ENCODE measurements at places on chromosomes 1 and 21.

DNA sequence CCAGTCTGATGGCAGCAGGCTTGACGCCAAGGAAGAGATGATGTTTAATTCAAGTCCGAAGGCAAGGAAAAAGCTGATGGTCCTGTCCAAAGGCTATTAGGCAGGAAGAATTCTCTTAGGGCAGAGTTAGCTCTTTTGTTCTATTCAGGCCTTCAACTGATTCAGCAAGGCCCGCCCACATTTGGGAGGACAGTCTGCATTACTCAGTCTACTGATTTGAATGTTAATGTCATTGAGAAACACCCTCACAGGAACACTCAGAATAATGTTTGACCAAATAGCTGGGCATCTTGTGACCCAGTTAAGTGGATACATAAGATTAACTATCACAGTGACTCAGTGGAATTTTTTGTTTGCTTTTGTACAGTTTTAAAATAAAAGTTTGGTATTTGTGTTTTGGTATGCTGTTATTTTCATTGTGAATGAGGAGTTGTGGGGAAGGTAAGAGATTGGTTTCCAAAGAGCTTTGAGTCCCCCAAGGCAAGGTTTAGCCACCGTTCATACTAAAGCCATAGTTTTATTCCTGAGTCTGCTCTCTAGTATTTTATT, 1.7 kb upstream of the ZNF691 start:
- no peak for ATAC-seq

DNA sequence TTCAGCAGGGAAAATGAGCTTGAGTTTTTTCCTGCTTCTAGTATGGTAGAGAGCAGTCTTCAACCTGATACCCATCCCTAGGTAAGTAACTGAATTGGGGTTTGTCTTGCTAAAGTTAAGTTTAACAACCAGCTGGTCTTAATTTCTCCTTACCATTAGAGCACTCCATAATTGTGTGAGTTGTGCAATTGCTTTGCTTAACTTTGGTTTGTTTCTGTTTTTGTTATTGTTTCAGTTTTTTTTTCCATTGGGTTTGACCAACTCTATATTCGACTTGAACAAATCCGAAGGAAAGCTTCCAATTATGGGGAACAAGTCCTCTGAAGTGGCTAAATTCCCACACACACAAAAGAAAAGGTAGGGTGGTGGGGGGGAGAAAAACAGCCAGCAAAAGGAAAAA, 641.1 kb downstream of the PLA2G4A start:
- ATAC-seq = no peak

DNA sequence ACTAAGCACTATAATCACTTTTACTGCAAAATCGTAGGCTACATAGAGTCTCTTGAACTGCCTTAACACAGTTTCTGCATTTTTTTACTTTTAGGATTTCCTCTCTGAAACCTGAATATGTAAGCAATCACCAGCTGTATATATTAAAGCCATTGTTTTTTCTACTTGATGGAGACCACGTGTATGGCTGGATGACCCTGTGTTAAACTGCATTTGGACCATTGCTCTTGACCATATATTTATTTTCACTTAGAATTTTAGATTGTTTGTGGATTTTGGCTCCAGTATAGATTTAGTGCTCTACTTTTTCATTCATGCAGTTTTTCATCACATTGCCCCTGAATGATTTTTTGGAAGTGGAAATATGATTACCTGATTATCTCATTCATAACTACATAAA, 320.5 kb upstream of the SGIP1 start:
- ATAC-seq = no peak

DNA sequence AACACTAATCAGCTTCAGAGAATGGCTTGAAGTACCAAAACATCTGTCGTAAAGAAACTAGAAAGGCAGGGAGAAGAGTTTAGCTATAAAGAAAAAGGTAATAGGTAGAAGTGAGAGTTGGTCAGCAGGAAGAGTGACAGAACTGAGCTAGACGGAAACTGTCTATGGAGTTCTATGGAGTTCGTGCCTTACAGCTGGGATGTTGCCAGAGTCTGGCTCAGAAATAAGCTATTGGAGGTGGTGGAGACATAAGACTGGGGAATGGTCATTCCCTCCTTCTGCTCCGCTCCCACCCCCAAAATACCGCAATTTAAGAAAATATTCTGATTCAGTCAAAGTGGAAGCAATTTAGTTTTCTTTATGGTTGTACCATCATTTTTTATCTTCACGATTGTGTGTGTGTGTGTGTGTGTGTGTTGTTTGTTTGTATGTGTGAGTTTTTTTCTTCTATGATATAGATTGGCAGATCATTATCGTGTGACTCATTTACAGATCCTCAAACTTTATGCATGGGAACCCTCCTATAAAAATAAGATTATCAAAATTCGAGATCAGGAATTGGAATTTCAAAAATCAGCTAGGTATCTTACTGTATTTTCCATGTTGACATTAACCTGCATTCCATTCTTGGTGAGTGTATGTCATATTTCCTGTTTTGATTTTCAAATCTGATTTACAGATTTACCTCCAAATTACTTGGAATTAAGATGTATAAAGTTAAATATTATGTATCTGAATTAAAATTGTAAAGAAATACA, 79.0 kb downstream of the HSPA13 start:
- no peak for ATAC-seq

- no peak for ATAC-seq
These were observed 162.6 kb downstream of the GRIK1 start for GRCh38 chr21:29777160-29777559.

GRCh38 chr1:155196893-155197638, 10.6 kb downstream of the THBS3 start:
- no peak for ATAC-seq

DNA sequence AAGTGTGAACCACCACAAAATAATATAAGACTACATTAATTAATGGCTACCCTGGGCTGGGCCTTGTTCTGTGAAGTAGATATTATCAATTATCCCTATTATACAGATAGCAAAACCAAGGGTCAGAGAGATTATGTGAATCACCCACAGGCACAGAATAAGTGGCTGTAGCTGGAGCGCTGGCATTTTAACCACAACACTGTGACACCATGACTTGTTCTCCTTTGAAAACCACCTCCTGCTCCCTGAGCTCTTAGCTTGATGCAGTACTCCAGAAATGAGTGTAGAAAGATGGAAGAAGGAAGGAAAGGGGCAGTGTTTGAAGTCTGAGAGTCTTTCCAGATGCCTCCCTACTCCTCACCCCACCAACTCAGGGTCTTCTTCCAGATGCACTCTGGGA, 29.5 kb upstream of the JUN start:
- ATAC-seq = no peak

- ATAC-seq = peak; percentile 28
These were observed 804.1 kb downstream of the USP25 start for GRCh38 chr21:16533692-16534407.

- ATAC-seq = no peak
These were observed 8.7 kb downstream of the SDHB start for GRCh38 chr1:17045150-17045549.

- no peak for ATAC-seq
These were observed 2.4 kb downstream of the ACKR1 start for GRCh38 chr1:159207080-159207479.

- no peak for ATAC-seq
These were observed 14.6 kb downstream of the C1orf198 start for GRCh38 chr1:230853731-230854130.

- no peak for ATAC-seq
These were observed 9.5 kb downstream of the NOS1AP start for GRCh38 chr1:162079030-162079429.

- no peak for ATAC-seq
These were observed 20.9 kb downstream of the PIK3CD start for GRCh38 chr1:9672444-9672843.

DNA sequence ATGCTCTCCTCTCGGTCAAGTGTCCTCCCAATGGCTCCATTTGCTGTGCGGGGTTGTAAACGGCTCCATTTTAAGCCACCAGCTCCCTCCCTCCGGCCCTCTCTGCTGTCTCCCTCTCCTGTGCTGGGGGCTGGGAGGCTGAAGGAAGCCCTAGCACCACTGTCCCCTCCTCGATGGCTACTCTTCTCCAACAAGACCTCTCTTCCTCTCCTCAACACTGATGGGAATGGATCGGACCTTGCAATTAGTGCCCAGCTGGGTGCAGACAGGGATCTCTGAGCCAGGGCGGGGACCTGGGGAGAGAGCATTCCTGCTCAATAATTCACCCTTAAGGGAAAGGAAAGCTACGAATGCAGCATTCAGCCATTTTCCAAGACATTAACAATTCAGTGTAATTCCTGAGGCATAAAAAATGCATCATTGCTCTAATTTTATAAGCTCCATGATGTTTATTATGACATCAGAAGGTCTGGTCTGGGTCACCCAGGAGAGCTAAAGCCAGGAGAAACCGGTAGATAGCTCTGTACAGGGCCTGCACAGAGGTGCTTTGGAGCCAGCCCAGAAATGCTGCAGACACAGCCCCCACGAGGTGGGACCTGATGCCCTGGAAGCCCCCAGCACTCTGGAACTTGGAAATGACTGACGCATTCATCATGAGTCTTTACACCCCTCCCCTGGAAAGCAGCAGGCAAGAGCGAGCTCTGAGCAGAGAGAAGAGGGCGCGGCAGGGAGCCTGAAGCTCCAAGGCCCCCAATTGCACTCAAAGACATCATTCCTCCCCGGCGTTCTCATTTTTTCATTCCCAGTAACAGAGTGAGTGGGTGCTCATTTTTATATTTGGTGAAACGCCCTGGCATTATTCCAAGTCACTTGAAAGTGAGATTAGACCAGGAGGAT, 76.2 kb upstream of the VAMP3 start:
- no peak for ATAC-seq

GRCh38 chr21:25635310-25635709, 3.7 kb upstream of the JAM2 start:
- ATAC-seq = no peak

- ATAC-seq = no peak
These were observed 1.4 kb downstream of the INSRR start for GRCh38 chr1:156857532-156857931.

DNA sequence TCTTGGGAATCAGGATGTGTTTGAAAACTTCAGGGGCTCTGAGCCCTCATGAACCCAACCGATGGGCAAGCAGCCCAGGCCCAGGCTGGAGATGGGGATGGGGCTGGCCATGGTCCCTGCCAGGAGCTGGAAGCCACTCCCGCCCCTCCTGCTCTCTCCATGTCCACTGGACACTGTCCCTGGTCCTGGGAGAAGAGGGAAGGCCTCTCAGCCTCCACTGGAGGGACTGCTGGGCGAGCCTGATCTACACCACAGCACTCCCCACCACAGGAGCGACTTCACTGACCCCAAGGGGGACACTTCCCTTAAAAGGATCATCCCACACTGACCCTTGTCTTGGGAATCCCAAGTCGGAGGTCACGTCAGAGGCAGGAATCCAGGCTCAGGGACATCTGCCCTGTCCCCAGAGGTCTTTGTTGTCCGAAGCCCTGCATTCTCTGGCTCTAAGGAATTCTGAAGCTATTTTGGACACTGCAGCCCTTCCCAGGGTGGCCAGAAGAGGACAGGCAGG, 16.9 kb upstream of the COL18A1 start:
- 0 out of 3 replicates have a peak, but pooled peaks have one; percentile 17 for ATAC-seq

GRCh38 chr1:204461331-204462228, 33.0 kb downstream of the PIK3C2B start:
- ATAC-seq = no peak

- peak; percentile 91 for ATAC-seq
These were observed at the start of gene SLC2A1 for GRCh38 chr1:42958488-42959319. SLC2A1 (minus strand) TSS chr1:42958868; CDS start chr1:42958651, 217 bp downstream.

DNA sequence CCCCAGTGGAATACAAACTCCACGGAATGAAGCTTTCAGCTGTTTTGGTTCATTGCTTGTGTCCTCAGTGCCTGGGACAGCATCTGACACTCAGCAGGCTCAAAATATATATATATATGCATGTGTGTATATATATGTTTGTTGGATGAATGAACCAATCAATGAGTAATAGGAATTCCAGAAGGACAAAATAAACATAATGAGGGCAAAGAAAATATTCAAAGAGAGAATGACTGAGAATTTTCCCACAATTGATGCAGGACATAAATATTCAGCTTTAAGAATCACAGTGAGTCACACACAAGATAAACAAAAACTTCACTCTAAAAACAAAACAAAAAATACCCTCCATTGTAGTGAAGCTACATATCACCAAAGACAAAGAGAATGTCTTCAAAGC, 64.0 kb downstream of the CHD5 start:
- no peak for ATAC-seq

- ATAC-seq = no peak
These were observed 38.3 kb downstream of the ELAPOR1 start for GRCh38 chr1:109152196-109152595.

DNA sequence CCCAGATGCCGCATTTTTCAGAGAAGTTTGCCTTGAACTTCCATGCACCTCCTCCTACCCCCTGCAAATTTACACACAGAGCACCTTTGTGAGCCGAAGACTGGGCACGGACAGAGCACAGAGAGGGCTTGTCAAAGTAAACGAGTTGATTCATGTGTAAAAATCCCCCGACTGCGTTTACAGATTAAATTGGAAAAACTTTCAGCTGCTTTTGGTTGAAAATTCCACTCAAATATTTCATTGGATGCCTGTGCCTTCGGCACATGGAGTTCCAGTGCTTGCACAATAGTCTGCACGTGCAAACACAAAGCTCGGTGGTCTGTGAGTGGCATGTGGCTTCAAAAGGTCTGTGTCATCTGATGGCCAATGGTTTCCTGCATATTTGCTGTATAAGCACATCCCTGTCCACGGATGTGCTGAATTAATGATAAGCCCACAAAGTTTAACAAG, 177.5 kb downstream of the SETD4 start:
- no peak for ATAC-seq

DNA sequence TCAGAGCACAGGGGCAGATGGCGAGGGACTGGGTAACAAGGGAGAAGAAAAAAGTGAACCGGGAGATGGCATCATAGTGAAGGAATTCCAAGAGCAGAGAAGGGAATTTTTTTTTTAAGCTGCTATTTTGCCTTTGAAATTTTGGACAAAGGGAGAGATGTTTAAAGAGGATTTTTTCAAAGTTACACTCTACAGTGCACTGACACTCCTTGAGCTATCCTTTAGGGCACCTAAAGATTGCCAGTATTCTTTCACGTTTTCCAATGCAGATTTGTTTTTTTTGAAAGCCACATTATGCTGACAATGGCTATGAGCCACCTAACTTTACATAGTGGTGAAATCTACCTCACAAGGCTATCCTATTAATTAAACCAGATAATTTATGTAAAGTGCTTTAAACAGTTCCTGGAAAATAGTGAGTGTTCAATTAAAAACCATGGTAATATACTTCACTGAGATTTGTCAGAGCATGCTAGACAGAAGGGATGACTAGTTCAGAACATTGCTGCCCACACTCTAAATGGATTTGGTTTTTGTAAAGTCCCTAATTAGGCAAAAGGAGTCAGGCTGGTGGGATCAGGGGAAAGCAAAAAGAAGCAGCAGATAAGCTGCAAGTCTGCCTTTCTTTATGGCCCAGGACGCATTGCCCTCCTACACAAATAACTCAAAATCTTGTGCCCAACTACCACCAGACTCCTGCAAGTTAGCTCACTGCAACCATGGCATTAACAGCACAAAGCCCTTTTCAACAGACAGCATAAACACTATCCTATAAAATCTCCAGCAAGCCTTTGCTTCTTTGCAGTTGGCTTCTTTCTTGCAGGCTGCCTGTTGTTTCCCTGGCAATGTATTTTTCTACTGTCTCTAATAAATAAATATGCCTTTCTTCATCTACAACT, 53.9 kb downstream of the PRDX6 start:
- ATAC-seq = peak; percentile 51
